ENCODE measurements at places on chromosomes 3 and 15.

DNA sequence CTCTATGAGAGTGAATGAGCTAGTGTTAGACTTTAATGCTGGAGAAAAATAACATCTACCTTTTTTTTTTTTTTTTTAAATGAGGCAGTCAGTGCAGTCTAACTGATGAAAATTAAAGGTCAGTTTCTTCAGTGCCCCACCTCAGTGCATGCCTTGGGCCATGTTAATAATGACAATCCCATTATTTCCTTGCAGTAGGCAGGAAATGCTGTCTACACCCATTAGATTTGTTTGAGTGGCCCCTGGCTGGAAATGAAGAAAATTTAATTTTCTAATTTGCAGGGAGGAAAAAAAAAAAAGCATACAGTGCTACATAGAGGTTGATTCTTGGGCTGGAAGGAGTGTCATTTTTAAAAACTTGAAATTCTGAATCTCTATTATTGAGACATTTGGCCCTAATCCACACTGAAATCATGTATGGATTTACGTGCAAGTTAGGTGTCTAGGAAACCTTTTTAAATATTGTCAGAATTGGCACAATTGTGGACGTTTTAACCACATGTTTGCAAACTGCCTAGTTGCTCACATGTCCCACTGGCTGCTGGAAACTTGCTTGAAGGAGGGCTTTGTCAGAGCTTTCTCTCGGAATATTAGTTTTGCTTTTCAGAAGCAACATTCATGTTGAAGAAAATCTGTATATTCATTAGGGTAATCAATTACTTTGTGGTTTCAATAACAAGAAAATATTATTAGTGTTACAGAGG, 18.4 kb downstream of the FNDC3B start:
- no peak for DNase-seq

DNA sequence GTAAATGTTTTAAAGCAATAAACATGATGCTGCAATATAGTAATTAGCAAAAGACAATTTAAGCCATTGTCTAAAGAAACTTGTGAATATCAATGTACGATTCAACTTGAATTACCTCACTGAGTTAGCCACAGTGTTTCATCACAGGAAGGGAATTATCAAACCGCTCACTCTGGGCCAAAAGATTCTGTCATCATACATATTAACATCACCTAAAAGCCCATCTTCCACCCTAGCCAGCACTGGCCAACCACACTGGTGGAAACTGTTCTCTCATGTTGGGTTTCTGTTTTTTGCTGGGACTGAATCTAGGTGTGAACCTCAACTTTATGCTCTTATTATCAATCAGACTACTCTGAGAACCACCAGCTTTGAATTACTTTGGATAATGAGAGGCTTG, 497.7 kb upstream of the THBS1 start:
- DNase-seq, result no peak

- no peak for DNase-seq
Measured at GRCh38 chr15:71456362-71456761, 341.1 kb downstream of the THSD4 start.

DNA sequence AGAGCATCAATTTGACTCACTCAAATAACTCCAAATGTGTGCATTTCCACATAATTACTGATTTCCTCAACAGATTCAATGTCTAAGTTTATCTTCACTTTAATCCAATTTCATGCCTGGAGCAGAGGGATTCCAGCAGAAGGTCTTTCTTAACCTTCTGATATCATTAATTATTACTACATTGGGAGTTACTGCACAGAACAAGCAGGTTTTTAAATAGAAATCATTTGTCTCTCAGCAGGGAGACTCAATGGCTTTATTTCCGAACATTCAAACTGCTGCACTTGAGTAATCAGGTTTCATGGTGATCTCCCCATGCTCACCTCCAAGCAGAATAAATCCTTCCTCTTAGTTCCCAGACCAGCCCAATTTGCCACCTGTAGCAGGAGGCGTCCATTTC, 264.8 kb upstream of the IGF1R start:
- DNase-seq, result no peak

- DNase-seq, result no peak
Measured at GRCh38 chr3:11601446-11602238, 42.1 kb downstream of the VGLL4 start.

GRCh38 chr3:183213415-183214276, 39.4 kb upstream of the B3GNT5 start:
- no peak for DNase-seq

GRCh38 chr3:100173961-100174360, 59.7 kb upstream of the FILIP1L start:
- no peak for DNase-seq

GRCh38 chr3:72567474-72567873, 280.8 kb downstream of the SHQ1 start:
- DNase-seq, result no peak

GRCh38 chr15:81056304-81056703, 55.6 kb downstream of the TLNRD1 start:
- DNase-seq, result no peak

DNA sequence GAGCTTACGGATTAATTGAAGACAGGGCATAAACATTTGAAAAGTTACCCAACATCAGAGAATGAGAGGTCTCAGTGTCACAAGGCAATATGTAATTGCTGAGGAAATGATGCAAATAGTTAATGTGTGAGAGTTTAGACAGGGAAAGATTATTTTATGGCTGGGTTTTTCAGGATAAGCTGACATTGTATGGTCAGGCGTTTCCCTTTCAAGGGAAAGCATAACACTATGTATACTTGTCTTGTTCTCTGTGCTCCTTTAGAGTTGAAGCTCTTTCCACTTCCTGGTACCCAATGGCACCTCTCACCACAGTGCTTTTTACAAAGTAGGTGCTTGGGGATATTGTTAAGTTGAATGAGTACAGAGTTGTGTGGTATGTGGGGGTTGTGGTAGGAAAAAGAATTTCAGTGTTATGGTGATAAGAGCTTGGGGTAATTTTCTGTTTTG, 19.9 kb downstream of the IQGAP1 start:
- no peak for DNase-seq

All from iPS DF 19.7 (cell line).